ENCODE measurements at places on chromosomes 12 and 14. TPM values are rescaled to one million over a fixed set of nuclear protein-coding genes. Genes with fewer than 3 reads are reported as not detected.

CCDC60 gene
- total RNA-seq: not detected

DNA sequence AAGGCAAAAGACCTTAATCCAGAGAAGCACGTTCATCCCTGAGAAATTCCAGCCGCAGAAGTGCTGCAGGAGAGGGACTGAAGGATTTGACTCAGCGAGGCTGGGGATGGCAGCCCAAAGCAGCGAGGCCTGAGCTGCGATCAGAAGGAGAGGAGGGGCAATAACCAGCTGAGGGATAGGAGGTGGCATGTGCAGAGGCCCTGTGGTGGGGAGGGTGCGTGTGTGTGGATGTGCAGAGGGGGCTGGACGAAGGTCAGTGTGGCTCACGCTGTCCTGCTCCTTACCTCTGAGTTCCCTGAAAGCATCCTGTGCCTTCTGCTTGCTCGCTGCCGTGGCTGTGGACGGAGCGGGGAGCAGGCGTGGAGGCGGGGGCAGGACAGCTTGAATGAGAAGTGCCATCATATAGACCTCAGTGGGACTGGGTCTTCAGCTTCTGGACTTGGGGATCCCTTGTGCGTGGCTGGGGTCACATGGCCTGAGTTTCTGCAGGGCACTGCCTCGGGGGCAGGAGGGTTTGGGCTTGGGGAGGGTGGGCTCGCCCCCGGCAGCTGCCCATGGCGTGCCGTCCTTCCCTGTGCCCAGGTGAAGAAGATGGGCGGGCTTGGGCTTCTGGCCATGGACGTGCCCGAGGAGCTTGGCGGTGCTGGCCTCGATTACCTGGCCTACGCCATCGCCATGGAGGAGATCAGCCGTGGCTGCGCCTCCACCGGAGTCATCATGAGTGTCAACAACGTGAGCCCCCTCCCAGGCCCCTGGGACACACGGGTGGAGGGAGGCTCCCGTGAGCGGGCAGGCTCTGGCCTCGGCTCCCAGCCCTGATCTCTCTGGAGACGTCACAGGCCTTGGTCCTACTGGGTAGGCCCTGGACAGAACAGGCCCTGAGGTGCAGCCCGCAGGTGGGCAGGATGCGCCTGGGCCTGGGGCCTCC lies 11.0 kb downstream of the ACADS start:
- no peak overlapping the region for H3K27ac ChIP-seq
- H3K4me1 ChIP-seq: peaks cover 7% of the 10 kb centered on the region
- H3K27me3 ChIP-seq: no peaks in the 10 kb centered on the region
- no peaks in the 10 kb centered on the region for H3K36me3 ChIP-seq

DNA sequence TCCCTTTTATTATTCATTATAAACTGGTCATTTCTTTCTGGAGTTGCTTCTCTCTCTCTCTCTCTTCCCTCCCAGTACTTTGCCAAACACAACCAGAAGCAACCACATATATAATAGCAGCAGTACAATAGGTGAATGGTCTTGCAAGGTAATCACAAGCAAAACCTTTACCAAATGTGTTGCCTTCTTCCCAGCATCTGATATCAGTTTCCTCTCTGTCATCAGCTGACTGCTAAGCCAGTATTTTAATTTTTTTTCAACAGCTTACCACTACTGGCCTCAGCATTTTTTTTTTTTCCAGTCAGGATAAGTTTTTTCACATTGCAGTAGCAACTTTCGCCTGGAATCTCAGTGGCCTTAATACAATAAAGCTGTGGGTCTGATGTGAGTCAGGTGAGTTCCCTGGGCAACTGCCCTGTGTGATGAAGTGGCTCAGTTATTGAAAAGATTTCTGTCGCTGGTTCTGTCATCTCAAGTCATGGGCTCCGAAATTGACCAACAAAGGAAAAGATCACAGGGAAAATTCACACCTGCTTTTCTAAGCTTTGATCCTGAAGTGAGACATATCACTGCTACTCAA lies 282.5 kb upstream of the AMIGO2 start:
- peaks cover 22% of the 10 kb centered on the region for H3K4me1 ChIP-seq
- H3K4me3 ChIP-seq: no peak overlapping the region
- no peaks in the 10 kb centered on the region for H3K27me3 ChIP-seq

GRCh38 chr12:1529228-1529861 lies 65.0 kb downstream of the FBXL14 start:
- no peak for DNase-seq
- no peak overlapping the region for H3K4me3 ChIP-seq
- H3K27ac ChIP-seq: no peak overlapping the region

OASL gene
- 1.4 TPM for total RNA-seq

- no peak overlapping the region for H3K27ac ChIP-seq
- H3K27me3 ChIP-seq: no peaks in the 10 kb centered on the region
- H3K4me1 ChIP-seq: no peaks in the 10 kb centered on the region
- no peak overlapping the region for H3K4me3 ChIP-seq
- H3K36me3 ChIP-seq: no peaks in the 10 kb centered on the region
Measured at GRCh38 chr12:2451025-2451424, 343.7 kb upstream of the FKBP4 start.

KLHL28 gene
- 31.4 TPM for total RNA-seq

DNA sequence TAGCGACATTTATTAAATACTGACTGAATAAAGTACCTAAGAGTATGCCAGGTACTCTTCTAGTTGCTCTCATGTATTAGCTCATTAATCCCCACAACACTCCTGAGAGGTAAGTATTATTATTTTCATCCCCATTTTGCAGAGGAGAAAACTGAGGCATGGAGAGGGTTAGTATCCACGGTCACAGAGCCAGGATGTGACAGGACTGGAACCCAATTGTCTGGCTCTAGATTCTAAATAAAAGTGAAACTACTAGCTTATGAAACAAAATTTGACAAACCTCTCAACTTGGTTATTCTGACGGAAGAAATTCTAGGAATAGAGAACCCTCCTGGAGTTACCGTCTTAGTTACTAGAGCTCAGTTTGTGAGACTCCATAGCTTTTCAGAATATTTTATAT lies 112.2 kb downstream of the CHST11 start:
- DNase-seq: no peak
- H3K36me3 ChIP-seq: no peaks in the 10 kb centered on the region
- H3K27ac ChIP-seq: no peak overlapping the region
- no peaks in the 10 kb centered on the region for H3K27me3 ChIP-seq
- H3K4me3 ChIP-seq: no peak overlapping the region

GRCh38 chr12:46825591-46826414 lies at the start of gene SLC38A4:
SLC38A4 (minus strand) TSS chr12:46825997; CDS start chr12:46793071, 32,926 bp downstream.
- H3K27me3 ChIP-seq: no peaks in the 10 kb centered on the region
- H3K27ac ChIP-seq: no peak within 1 kb of the TSS
- no peaks in the 10 kb centered on the region for H3K4me1 ChIP-seq
- no peak for DNase-seq
- no peaks in the 10 kb centered on the region for H3K36me3 ChIP-seq

- DNase-seq: no peak
- no peak overlapping the region for H3K27ac ChIP-seq
- no peaks in the 10 kb centered on the region for H3K27me3 ChIP-seq
- H3K4me1 ChIP-seq: no peaks in the 10 kb centered on the region
- H3K4me3 ChIP-seq: no peak overlapping the region
Measured at GRCh38 chr14:24518851-24519250, 10.8 kb upstream of the CMA1 start.

TPH2 gene
- not detected for total RNA-seq

ARHGEF25 gene
- 0.87 TPM for total RNA-seq

NEUROD4 gene
- not detected for total RNA-seq

GRCh38 chr14:34710006-34710405 lies 4.4 kb downstream of the CFL2 start:
- H3K4me1 ChIP-seq: peaks cover 46% of the 10 kb centered on the region
- H3K36me3 ChIP-seq: peaks cover 8% of the 10 kb centered on the region

GRCh38 chr12:42426746-42427145 lies 100.8 kb downstream of the PPHLN1 start:
- peaks cover 13% of the 10 kb centered on the region for H3K4me1 ChIP-seq
- H3K36me3 ChIP-seq: peaks cover 13% of the 10 kb centered on the region
- no peaks in the 10 kb centered on the region for H3K27me3 ChIP-seq
- no peak for DNase-seq
- no peak overlapping the region for H3K27ac ChIP-seq

CLEC4E gene
- total RNA-seq: not detected

- H3K36me3 ChIP-seq: no peaks in the 10 kb centered on the region
- no peak overlapping the region for H3K27ac ChIP-seq
- H3K4me1 ChIP-seq: peaks cover 52% of the 10 kb centered on the region
- peak; percentile 52 for DNase-seq
Measured at GRCh38 chr14:105529569-105530284, 3.3 kb downstream of the TMEM121 start.

PPM1H gene
- 0.65 TPM for total RNA-seq

GRCh38 chr12:131055596-131056233 lies 102.0 kb downstream of the ADGRD1 start:
- DNase-seq: no peak
- no peaks in the 10 kb centered on the region for H3K27me3 ChIP-seq
- no peaks in the 10 kb centered on the region for H3K36me3 ChIP-seq
- no peak overlapping the region for H3K4me3 ChIP-seq

DNA sequence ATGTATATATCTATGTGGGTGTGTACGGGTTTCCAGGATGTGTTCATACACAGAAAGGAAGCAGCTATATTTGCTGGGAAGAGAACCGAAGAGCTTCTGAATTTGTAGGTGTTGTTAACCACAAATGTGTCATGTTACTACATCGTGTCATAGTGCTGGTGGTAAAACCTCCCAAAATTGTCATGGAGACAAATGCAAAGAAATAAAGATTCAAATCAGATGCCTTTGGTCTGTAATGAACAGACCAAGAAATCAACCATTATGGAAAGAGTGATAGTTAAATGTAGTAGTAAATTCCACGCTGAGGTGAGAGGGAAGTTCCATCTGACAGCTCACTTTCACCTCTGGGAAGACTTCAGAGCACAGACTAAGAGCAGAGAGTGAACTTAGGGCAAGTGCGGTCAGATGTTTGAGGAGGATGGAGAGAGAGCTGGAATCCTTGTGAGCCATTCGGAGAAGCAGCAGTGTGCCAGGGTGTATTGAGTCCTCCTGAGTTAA lies 487.5 kb downstream of the TMEM121 start:
- no peak overlapping the region for H3K4me3 ChIP-seq
- H3K27me3 ChIP-seq: no peaks in the 10 kb centered on the region
- no peak overlapping the region for H3K27ac ChIP-seq
- DNase-seq: no peak

DNA sequence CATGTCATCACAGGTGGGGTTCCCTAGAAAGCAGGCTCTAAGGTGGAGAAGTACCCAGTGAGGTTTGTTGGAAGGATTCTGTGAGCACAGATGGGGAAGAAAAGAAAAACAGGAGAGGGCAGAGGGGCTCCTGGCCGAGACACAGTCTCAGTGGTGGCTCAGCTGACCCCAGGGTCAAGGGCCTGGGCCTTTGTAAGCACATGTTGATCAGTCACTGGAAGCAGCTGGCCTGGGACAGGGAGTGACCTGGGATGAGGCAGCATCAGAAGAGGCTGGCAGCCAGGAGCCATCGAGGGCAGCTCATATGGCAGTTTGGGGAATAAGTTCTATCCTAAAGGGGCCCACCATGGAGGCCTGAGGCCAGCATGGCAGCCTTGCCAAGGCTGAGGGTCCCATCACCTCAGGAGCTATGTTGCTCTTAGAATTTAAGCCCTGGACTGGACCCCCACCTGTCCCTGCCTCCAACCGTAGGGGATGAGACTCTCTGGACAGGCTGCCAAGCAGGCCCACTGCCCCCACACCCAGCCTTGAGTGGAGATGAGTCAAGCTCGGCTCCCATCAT lies 6.3 kb upstream of the TMEM179 start:
- no peaks in the 10 kb centered on the region for H3K27me3 ChIP-seq
- H3K4me1 ChIP-seq: no peaks in the 10 kb centered on the region
- H3K27ac ChIP-seq: no peak overlapping the region
- no peak for DNase-seq

CPNE6 gene
- 0.04 TPM for total RNA-seq

DNA sequence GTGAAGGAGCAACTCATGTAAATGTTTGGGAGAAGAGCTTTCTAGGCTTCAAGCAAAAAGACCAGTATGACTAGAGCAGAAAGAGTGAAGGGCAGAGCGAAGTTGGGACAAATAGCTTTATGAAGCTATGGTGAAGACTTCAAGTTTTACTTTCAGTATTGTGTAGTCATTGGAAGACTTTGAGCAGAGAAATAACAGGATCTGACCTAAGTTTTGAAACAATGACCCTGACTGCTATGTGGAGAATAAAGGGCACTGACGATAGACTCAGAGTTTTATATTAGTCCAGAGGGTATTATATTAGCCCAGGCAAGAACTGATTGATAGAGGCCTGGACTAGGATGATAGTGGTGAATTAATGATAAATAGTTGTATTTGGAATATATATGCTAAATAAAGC lies 187.3 kb downstream of the KTN1 start:
- H3K4me3 ChIP-seq: no peak overlapping the region
- H3K27me3 ChIP-seq: no peaks in the 10 kb centered on the region
- no peaks in the 10 kb centered on the region for H3K36me3 ChIP-seq
- H3K4me1 ChIP-seq: no peaks in the 10 kb centered on the region
- no peak for DNase-seq

GRCh38 chr14:96194657-96195431 lies 9.8 kb upstream of the BDKRB2 start:
- no peaks in the 10 kb centered on the region for H3K36me3 ChIP-seq
- H3K27me3 ChIP-seq: no peaks in the 10 kb centered on the region
- DNase-seq: no peak
- H3K4me3 ChIP-seq: no peak overlapping the region

GRCh38 chr12:88914967-88915366 lies 334.7 kb upstream of the KITLG start:
- H3K36me3 ChIP-seq: no peaks in the 10 kb centered on the region
- no peak overlapping the region for H3K4me3 ChIP-seq
- no peaks in the 10 kb centered on the region for H3K4me1 ChIP-seq
- no peak for DNase-seq
- no peaks in the 10 kb centered on the region for H3K27me3 ChIP-seq

NTF3 gene
- not detected for total RNA-seq

GRCh38 chr12:87157791-87158190 lies 871.4 kb downstream of the C12orf50 start:
- H3K36me3 ChIP-seq: no peaks in the 10 kb centered on the region
- H3K4me3 ChIP-seq: no peak overlapping the region
- DNase-seq: no peak

DNA sequence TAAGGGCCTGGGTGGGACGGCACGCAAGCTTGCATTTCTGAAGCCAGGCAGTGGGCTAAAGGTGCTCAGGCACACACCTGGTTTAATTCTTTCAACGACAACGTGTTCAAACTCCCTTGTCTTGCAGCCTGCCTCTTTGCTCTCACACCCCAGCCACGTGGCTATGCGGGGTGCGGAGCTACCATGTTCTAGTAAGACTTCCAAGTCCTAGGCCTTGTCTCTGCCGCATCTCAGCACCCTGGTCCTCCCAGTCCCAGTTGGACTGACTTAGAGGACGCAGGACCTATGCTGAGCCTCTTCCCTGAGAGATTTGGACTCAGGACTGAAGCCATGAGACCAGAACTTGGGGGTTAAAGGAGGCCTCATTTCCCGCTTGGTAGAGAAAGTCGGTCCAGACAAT lies 62.2 kb downstream of the CLMN start:
- H3K36me3 ChIP-seq: no peaks in the 10 kb centered on the region
- H3K27me3 ChIP-seq: no peaks in the 10 kb centered on the region
- no peak overlapping the region for H3K4me3 ChIP-seq
- peaks cover 97% of the 10 kb centered on the region for H3K4me1 ChIP-seq

MUCL1 gene
- total RNA-seq: not detected

TESPA1 gene
- 35.1 TPM for total RNA-seq

KLRF1 gene
- total RNA-seq: not detected

All from Karpas-422 (cell line).